ENCODE measurements at places on chromosomes 1 and 21. TPM values are rescaled to one million over a fixed set of nuclear protein-coding genes. Genes with fewer than 3 reads are reported as not detected.

DNA sequence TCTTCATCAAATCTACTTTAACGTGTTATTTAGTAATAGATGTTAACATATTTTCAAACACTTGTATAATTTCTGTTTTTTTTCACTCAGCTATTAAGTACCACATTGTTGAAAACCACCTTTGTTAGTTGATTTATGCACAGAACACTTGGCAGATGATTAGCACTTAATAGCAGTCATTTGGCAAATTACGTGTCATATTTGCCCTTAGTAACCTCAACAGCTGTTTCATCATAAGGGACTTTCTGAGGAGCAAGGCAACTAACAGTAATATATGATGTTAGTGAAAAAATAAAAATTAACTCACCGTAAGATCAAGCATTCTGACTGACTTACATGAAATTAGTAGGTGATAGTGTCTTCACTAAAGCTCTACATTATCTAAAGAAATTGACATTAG lies 186.4 kb downstream of the HMCN1 start:
- no peak for DNase-seq

The PGLYRP3 gene
- 33.1 TPM for total RNA-seq

- DNase-seq = peak; percentile 77
Measured at GRCh38 chr1:245685111-245685810, 530.5 kb downstream of the KIF26B start.

The DNASE2B gene
- total RNA-seq = not detected

Measured in lower leg skin (tissue), 4 donors.